A549 treated with dexamethasone at 1 μM for 4 hours (cell line): ENCODE measurements at places on chromosomes 1 and 21. TPM values are rescaled to one million over a fixed set of nuclear protein-coding genes. Genes with fewer than 3 reads are reported as not detected.

PIGV gene
- 5.3 to 7.2 TPM (median 6.4 TPM) in 5 replicates for total RNA-seq

LCE1D gene
- not detected in 5 replicates for total RNA-seq

BMP8B gene
- 4.2 to 5.9 TPM (median 5.2 TPM) in 5 replicates for total RNA-seq

GABPA gene
- total RNA-seq: 4.9 to 8.1 TPM (median 6.4 TPM) in 5 replicates

IFI16 gene
- 2.4 to 3.3 TPM (median 3.0 TPM) in 5 replicates for total RNA-seq

LCK gene
- 0.07 to 0.11 TPM (median 0.09 TPM) in 3 of 5 replicates, not detected in the others for total RNA-seq

PGBD5 gene
- 0.35 to 0.60 TPM (median 0.41 TPM) in 5 replicates for total RNA-seq

RGS13 gene
- not detected in 5 replicates for total RNA-seq

INSRR gene
- not detected in 5 replicates for total RNA-seq

TSPEAR gene
- total RNA-seq: 0.04 TPM in 1 of 5 replicates, not detected in the others

SELENBP1 gene
- total RNA-seq: 6.2 to 7.8 TPM (median 6.6 TPM) in 5 replicates

DISC1 gene
- 0.14 to 0.34 TPM (median 0.22 TPM) in 5 replicates for total RNA-seq

MCOLN2 gene
- 1.9 to 2.4 TPM (median 2.3 TPM) in 5 replicates for total RNA-seq

KLHDC9 gene
- total RNA-seq: 1.5 to 2.1 TPM (median 1.6 TPM) in 5 replicates

PIP5K1A gene
- 57.0 to 64.9 TPM (median 60.7 TPM) in 5 replicates for total RNA-seq

PROK1 gene
- not detected in 5 replicates for total RNA-seq

OR2G3 gene
- total RNA-seq: not detected in 5 replicates

CHAF1B gene
- 11.8 to 13.4 TPM (median 12.5 TPM) in 5 replicates for total RNA-seq

KCNA3 gene
- not detected in 5 replicates for total RNA-seq

TINAGL1 gene
- total RNA-seq: 0.33 to 0.54 TPM (median 0.38 TPM) in 5 replicates

MR1 gene
- total RNA-seq: 5.4 to 6.6 TPM (median 6.0 TPM) in 5 replicates

NFIA gene
- 6.5 to 13.1 TPM (median 12.2 TPM) in 5 replicates for total RNA-seq

E2F2 gene
- total RNA-seq: 2.2 to 3.3 TPM (median 2.9 TPM) in 5 replicates

IVL gene
- 0.05 to 0.12 TPM (median 0.09 TPM) in 5 replicates for total RNA-seq

SPATA45 gene
- 0.20 to 0.46 TPM (median 0.42 TPM) in 3 of 5 replicates, not detected in the others for total RNA-seq
